ENCODE measurements at places on chromosomes 5 and 9.

DNA sequence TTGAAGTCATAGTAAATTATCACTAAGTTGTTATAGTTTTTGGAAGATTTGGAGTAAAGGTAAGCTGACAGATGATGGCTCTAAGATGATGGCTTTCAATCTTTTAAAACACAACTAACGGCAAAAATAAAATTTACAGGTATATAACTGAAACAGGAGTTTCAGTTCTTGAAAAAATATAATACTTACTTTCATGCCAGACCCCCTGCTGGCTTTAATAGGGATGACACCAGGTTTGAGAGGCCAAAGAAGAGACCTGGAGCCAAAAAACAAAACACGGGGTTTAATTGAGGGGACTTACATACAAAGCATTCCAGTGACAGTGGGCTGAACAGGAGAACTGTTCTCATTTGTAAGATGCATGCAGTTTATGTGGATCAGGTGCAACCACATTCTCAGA is 301.7 kb upstream of the PCSK5 start:
- DNase-seq = no peak

GRCh38 chr5:41325074-41325473 is 111.7 kb upstream of the C6 start:
- no peak for DNase-seq

- DNase-seq = no peak
These were observed 49.5 kb downstream of the GALNT12 start for GRCh38 chr9:98856982-98857381.

DNA sequence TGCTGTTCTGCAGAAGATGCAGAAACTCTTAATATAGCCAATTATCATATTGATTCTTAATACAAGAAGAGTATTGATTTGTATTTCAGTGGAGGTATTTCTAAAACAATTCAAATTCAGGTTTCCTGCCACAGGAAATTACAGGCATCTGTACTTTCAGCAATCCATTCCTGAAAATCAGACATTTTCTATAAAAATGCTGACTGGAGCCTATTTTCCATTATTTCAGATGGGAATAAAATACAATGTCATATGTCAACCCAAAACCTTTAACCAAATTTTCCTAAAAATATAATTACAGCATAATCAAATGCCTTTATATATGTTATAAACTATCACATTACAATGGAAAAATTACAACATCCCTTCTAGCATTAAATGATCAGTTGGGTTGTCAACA is 131.5 kb downstream of the MELK start:
- DNase-seq = no peak

GRCh38 chr9:92711844-92712243 is 41.9 kb upstream of the IPPK start:
- peak; percentile 37 for DNase-seq

DNA sequence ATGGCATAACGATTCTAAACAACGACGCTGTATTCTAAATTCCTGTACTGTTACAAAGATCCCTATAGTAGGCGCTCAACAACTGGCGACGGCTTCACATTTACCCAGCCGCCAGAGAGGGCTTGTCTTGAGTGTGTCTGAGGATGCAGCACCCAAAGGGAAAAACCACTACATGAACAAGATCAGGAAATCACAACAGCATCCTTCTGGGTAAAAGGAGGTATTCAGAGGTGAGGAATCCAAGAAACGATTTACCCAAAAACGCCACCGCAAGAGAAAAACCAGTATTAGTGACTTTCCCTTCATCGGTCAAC is 711 bp downstream of the TTC33 start:
- DNase-seq = peak; percentile 72

DNA sequence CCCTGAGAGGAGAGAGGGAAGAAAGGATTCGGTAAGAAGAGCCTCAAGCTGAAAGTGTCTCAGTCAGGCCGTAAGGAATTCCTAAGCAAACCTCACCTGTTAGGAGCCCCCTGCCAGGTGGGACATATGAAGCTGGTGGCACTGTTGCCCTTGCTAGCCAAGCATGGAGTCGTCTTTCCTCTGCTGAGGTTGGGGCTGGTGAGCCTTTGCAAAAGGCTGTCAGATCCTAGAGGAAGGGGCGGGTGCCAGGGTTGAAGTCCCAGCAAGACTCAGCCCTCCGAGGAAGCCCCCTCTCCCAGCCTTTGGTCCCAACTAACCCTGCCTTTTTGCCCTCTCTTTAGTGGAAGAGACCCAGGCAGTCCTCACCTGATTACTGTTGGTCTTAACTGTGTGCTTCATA is 5.5 kb upstream of the SMIM32 start:
- no peak for DNase-seq
